ENCODE measurements at places on chromosomes 3 and 15. TPM values are rescaled to one million over a fixed set of nuclear protein-coding genes. Genes with fewer than 3 reads are reported as not detected.

DNA sequence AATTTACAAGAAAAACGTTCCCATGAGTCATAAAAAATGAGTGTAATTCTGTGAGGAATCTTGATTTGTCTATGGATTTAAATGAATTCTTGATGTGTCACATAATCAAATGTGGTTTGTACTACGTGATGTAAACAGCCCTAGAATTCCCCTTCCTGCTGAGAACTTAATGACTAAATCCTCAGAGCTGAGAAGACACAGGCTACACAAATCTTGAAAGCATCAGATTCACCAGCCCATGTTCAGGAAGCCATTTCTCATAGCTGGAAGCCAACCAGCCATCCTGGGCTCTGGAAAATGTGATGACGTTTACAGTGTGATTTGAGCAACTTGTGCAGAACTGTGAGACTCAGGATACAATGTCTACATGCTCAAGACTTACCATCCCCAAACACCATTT is 193.7 kb upstream of the MME start:
- H3K36me3 ChIP-seq: peaks cover 2% of the 10 kb centered on the region
- H3K27me3 ChIP-seq: no peaks in the 10 kb centered on the region
- H3K27ac ChIP-seq: no peak overlapping the region
- no peak for DNase-seq

DNA sequence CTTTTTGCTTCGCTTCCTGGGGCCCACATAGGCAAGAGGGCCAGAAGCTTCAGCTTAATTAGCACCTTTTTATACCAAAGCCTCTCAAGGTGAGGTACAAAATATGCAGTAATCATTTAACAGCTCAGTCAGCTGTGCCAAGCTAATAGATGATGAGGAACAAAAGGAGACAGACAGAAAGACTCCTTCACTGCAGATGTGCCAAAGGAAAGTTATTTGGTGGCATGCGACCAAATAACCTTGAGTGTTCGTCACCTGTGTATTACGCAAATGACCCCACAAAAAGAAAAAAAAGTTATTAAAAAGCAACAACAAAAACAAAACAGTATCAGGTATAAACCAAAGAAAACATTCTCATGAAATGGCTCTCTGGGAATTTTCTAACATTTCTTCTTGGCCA is 325.8 kb upstream of the IGF1R start:
- peaks cover 3% of the 10 kb centered on the region for H3K36me3 ChIP-seq

MESP1 gene
- 1.2 TPM for total RNA-seq

KNL1 gene
- total RNA-seq: 35.3 TPM

Measured in neural crest cell (in vitro differentiated cells).